ENCODE measurements at places on chromosomes 1 and 21. TPM values are rescaled to one million over a fixed set of nuclear protein-coding genes. Genes with fewer than 3 reads are reported as not detected.

GRCh38 chr1:39812913-39813312, 24.2 kb upstream of the BMP8B start:
- H3K27ac ChIP-seq, result no peak overlapping the region
- no peaks in the 10 kb centered on the region for H3K36me3 ChIP-seq
- no peak for DNase-seq
- H3K27me3 ChIP-seq, result peaks cover 11% of the 10 kb centered on the region

- H3K27me3 ChIP-seq, result no peaks in the 10 kb centered on the region
- no peaks in the 10 kb centered on the region for H3K36me3 ChIP-seq
- DNase-seq, result no peak
- H3K27ac ChIP-seq, result no peak overlapping the region
These were observed 7.1 kb upstream of the ANP32E start for GRCh38 chr1:150243003-150243402.

Gene CKS1B
- 26.8 TPM for total RNA-seq

Gene SYCP1
- not detected for total RNA-seq

Gene IFNGR2
- total RNA-seq, result 58.3 TPM

Gene ADGRL4
- 4.9 TPM for total RNA-seq

Gene CYP4Z1
- not detected for total RNA-seq
